ENCODE measurements at places on chromosomes 4 and X. TPM values are rescaled to one million over a fixed set of nuclear protein-coding genes. Genes with fewer than 3 reads are reported as not detected.

DNA sequence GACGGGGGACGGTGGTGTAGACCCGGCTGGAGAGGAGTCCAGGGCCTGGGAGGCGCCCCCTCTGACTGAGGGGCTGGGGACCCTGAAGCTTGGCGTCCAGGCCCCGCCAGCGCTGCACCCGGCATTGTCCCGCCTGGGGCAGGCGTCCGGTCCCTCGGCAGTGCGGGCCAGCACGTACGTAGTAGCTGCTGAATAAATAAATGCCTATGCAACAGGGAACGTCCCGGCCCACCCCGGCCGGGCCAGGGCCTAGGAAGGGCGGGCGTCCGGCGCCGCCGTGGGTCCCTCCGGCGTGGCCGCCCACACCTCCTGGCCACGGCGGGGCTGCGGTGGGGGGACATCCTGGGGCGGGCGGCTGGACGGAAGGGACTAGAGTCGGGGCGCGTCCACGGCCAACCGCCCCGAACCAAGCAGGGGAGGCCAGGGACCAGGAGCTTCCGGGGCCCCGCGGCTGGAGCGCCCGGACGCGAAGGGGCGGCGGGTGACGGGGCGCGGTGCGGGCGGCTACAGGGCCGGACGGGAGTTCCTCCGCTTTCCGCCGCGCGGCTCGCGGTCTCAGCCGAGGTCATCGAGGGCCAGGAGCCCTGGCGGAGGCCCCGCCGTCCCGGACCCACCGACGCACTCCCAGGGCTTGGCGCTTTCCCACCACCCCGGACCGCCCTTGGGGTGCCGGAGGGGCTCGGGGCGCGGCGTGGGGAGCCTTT, 886 bp upstream of the WWC2 start:
- DNase-seq, result peak; percentile 92

- no peak for DNase-seq
Measured at GRCh38 chr4:109675181-109675580, 28.1 kb downstream of the CASP6 start.

DNA sequence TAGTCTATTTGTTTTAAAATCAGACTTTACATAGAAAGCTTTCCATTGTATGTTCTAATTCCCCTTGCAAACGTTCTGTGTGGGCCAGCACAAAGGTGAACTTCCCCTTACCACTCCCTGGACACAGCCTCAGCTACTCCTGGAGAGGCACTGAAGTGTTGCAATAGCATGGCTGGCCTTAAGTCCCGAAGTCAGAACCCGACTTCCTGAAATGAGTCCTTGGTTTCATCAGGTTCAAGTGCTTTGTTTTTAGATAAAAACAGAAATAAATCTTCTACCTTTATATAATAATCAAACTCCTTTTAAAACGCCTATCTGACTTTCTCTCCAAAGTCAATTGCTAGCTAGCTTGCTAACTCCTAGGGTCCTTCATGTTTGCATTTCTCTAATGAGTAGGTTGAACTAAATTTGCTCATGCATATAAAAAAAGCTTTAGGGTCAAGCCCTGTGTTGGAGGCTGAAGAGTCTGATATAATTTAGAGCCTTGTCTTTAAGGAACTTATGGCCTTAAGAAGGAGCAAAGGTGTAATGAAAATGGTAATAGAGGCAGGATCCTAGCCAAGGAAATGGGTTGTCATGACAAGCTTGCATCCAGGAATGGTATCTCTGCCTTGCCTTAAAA, 9.0 kb downstream of the BMP3 start:
- DNase-seq, result no peak

- DNase-seq, result no peak
Measured at GRCh38 chr4:145861336-145862318, 77.0 kb downstream of the ZNF827 start.

DNA sequence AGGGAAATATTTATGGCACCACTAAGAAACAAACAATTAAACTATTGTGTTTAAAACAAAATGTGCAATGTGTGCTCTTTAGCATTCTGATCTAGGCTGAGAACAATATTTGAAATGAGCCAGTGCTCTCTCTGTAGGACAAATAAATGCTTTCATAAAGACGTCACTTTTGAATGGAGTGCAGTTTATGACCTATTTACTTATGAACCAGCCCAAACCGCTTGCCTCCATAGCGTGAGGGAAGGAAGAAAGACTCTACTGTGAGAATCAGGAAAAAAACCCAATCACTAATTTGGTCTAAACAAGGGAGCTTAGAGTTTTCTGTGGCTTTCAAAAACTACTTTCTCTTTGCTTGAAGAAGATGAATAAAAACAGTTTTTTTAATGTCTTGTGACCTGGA, 39.4 kb downstream of the SAT1 start:
- no peak for DNase-seq

DNA sequence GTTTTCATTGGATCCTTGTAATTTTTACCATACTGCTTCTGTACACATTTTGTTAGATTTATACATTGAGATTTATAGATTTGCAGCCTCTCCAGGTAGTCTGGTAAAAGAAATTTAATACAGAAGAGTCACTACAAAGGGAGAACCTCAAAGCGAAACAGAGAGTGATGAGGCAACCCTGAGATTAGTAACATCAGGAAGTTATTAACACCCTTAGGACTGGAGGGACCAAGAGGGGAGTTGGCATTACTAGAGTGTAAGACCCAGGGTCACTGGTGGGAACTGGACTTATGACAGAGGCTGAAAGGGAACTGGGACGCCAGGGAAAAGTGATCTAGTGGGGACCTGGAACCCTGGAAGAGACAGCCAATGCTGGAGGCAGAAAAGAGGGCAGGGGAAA, 20.6 kb upstream of the MAML3 start:
- no peak for DNase-seq

- DNase-seq, result no peak
Measured at GRCh38 chr4:42646999-42647541, 9.8 kb downstream of the ATP8A1 start.

GRCh38 chr4:112647785-112648184, 10.8 kb downstream of the LARP7 start:
- DNase-seq, result no peak

DNA sequence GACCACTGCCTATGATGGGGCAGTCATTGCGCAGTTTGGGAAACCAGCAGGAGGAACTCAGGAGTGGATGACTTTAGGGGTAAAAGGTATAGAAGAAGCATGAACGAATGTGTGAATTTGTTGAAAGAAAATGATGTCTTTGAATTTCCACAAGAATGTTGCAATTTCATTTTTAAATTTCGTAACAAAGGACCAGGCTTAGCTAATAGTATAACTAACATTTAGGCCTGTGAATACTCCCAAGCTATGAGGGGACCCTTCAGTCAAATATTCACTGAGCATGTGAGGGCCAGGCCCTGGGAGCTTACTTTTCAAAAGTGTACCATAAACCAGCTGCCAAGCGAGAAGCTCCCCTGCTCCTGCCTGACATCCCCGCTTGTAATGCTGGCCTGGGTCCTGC, 5.3 kb downstream of the MPC1L start:
- no peak for DNase-seq

FAM47A gene
- not detected for polyA plus RNA-seq

EMCN gene
- 39.7 TPM for polyA plus RNA-seq

XG gene
- polyA plus RNA-seq, result 2.6 TPM

CXorf49 gene
- not detected for polyA plus RNA-seq

BEND2 gene
- polyA plus RNA-seq, result 0.05 TPM

PLP1 gene
- polyA plus RNA-seq, result 78.1 TPM
